ENCODE measurements at places on chromosomes 5 and 9.

- peak; percentile 23 for DNase-seq
Measured at GRCh38 chr5:87383216-87383615, 29.5 kb downstream of the CCNH start.

DNA sequence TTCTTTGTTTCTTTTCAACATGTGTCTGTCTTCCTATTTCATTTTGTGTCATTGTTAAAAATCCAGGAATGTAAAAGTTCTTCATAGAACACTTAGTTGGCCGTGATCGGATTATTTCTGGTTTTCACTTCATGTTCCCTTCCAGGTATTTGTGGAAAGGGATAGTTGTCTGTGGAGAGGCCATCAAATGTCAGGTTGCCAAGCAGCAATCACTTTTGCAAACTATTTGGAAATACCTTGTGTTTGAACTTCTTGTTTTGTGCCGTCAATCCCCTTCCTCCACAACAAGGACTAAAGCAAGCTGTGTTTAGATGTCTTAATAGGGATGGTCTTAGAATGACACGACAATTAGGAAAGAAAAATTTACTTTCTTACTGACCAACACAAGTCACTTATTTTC is 116.9 kb upstream of the MPDZ start:
- DNase-seq: no peak

DNA sequence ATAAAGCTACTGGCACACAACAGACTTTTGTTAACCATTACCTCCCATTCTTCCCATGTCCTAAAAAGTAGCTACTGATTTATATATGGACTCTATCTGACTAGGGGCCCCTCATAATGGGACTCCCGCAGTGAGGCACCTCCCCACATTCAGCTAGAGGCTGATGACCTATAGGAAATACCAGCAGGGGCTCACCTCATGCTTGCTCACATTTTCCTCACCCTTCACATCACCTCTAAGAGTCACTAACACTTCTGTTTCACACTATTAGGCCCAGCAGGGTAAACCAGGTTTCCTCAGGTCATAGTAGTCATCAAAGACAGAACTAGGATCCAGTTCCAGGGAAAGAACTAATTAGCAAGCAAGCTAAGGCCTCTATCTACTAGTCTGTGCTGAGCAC is 60.7 kb downstream of the PRELID2 start:
- DNase-seq: no peak

- no peak for DNase-seq
Measured at GRCh38 chr5:59446356-59446755, 447.2 kb downstream of the PDE4D start.

- no peak for DNase-seq
Measured at GRCh38 chr5:51651476-51651875, 268.2 kb downstream of the ISL1 start.

DNA sequence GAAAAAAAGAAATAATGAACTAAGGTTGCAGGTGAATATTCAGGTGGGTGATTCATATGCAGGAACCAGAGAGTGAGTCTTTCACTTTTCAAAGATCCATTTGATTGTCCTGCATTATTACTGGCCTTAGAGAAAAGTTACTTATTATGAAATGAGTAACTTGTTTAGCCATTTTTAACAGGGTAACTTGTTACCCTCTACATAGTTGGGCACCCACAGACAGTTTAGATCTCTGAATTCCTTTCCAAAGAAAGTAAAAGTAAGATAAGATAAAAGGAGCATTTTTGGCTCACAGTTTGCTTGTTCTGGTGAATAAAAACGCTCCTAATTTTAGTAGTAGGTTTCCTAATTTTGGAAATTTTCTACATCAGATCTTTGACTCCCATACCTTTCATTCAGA is 54.1 kb upstream of the DAB2 start:
- DNase-seq: no peak

- DNase-seq: no peak
Measured at GRCh38 chr9:19117039-19117716, 10.1 kb downstream of the PLIN2 start.

DNA sequence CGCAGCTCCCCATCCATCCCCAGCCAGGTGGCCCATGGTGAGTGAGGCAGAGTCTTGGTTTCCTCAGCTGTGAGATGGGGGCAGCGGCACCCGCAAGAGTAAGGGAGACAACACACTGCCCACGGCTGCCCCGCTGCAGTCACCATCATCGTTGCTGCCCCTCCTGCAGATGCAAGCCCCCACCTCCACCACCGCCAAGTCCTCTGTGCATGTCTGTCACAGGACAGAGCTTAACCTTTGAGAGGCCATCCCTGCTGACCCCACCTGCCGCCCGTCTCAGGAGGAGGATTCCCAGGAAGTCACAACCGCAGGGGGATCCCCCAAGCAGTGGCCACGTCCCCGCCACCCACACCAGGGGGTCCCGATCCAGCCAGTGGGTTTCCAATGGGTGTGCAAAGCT is 113.7 kb downstream of the VAV2 start:
- DNase-seq: no peak

- no peak for DNase-seq
Measured at GRCh38 chr9:111994831-111995458, 98.3 kb downstream of the UGCG start.

- DNase-seq: no peak
Measured at GRCh38 chr9:133254471-133254870, 20.5 kb downstream of the ABO start.

DNA sequence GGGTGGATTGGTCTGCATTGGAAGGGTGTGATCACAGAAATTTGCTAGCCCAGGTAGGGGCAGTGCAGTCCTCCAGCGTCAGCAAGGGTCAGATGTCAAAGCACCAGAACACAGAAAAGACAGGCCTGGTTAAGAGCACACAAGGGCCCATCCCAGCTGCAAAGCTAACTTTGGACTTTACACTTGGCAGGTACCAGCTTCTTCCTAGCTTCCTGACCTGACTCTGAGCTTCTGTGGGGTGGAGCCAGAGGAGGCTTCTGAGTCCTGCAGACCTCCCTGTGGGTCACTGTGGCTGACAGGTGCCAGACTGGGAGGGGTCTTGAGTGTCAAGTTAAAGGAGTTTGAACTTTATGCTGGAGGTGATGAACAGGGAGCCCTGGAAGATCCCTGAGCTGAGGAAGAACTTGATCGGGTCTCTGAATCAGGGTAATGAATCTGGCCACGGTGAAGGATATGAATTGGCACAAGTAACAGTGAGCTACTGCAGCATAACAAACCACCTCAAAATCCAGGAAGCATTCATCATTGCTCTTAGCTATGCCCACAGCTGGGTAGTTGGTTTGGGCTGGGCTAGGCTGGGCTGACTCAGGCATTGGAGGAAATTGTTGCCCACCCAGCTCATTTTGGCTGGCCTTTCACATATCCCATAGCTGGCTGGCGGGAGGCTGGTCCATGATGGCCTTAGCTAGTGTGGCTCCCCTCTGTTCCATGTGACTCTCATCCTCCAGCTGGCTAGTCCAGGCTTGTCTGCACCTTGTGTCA is 63.4 kb downstream of the BARX1 start:
- no peak for DNase-seq

DNA sequence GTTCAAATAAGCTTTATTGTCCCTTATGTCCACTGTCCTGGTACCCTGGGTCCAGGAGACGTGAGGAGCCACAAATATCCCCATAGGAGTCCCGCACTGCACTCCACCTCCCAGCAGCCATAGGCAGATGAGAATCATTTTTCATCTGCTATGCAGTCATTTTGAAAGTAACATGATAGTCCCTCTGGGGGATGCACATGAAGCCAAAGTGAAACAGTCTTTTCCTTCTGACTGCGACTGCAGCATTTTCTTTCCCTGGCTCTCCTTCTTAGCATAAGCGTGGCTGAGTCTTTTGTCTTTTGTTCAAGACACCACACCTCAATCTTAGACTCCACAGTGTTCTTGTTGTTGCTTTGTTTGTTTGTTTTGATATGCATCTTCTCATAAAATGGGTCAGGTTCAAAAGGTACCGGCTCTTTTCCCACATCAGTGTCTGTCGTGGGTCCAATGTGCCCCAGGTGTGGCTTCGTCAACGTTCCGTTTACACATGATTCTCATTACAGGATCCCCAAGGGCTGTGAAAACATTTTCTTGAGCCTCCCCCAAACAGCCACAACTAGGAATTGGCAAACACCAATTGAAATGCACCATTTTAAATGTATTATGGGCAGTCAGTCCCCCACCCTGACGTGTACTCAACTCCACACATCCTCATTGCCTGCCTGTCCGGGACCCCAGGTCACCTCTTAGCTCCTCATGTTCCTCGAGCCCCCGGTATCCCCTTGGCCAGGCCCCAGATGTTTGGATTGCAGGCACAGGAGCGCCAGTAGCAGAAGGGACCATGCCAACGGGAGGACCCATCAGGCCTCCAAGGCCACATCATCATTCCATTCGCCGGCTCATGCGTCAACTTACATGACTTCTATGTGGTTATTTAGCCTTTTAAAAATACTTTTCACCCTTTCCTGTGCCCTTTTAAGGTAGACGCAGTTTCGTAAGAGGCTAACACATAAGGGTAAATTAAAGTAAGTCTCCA is 237.8 kb upstream of the DAPK1 start:
- DNase-seq: no peak

- DNase-seq: no peak
Measured at GRCh38 chr5:33968211-33969005, 16.1 kb downstream of the SLC45A2 start.

GRCh38 chr5:133400120-133400519 is 212.2 kb downstream of the FSTL4 start:
- no peak for DNase-seq

DNA sequence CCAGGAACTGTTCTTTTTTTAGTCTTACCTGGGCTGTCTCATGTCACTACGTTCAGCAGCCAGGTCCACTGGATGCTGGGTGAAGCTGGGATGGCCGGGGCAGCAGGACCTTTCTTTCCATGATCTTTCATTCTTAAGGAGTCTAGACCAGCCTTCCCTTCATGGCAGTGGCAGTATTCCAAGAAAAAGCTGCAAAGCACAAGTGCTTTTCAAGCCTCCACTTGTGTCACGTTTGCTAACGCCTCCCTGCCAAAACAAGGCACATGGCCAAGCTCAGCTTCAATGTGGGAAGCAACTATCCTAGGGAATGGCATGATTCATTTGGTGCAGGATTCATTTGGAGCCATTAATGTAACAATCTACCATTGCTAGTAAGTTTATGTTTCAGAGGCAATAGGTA is 94.8 kb downstream of the RCL1 start:
- no peak for DNase-seq

DNA sequence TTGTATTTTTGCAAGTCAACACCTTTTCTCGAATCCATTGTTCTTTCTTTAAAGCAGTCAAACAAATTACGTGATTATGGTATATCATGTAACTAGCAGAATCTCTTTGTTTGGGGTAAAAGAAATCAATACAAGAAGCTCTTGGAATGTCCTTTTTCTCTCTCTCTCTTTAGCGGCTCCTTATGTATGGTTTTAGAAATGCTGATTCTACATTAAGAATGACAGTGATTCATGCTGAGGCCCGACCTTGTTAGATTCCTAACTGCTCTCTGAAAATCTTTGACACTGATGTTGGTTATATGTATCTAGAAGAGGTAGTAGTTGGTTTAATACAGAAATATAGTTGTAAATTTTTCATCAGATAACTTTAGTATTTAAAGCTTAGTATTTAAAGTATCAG is 76.4 kb downstream of the SNX24 start:
- DNase-seq: no peak

DNA sequence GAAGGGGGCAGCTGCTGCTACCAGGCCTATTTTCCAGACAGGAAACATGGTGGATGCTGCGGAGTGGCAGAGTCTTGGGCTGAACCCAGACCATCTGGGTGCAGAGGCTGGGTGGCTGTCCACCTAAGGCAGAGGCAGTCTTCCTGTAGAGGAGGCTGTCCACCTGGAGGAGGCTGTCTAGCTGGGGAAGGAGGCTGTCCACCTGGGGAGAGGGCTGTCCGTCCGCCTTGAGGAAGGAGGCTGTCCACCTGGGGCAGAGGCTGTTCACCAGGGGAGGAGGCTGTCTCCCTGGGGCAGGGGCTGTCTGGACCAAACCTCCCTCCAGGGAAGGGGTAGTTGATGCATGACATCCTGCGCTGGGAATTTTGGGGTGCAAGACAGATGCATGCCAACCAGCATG is 39.2 kb upstream of the BARHL1 start:
- no peak for DNase-seq

Measured in amniotic stem cell (primary cell).